ENCODE measurements at places on chromosomes 1 and 21.

GRCh38 chr1:78668427-78668826 is 18.8 kb downstream of the IFI44 start:
- DNase-seq = no peak

GRCh38 chr1:230891413-230891812 is 23.1 kb upstream of the C1orf198 start:
- DNase-seq = no peak

- no peak for DNase-seq
These were observed 27.5 kb downstream of the ATP1B1 start for GRCh38 chr1:169133801-169134502.

- DNase-seq = no peak
These were observed 719.4 kb upstream of the PTBP2 start for GRCh38 chr1:96002201-96002600.

- peak; percentile 81 for DNase-seq
These were observed 35.7 kb upstream of the MTR start for GRCh38 chr1:236759252-236759859.

DNA sequence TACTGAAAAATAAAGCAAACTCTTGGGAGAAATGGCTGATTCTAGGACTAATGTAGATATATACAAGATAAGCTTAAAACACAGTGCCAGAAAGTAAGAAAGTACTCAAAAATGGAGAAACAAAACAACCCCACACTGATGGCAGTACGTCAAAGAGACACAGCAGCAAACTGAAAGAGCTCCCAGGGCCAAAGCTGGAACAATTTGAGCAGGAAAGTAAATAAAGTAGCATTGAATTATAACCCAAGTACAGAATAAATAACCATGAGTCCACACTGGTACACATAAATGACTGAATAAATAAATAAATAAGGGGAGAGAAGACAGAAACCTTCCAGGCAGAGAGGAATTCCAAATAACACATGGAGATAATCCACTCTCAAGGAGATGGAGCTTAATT is 120.9 kb downstream of the GLUL start:
- DNase-seq = no peak

DNA sequence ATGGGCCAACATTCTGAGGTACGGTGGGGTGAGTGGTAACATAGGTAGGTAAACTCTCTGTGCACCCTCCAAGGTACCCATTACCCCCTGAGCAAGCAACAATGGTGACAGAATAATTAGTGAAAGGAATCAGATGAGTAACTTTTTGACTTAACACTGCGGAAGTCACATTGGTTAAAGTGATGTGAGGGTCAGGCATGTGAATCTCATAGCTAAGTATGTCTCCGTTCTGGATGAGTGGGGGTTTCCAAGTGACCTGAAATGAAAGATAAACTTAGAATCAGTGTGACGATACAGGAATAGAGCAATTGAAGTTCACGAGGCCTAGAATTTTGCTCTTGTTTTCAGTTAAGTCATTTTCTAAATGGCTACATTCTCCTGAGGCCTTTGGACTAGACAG is 311.7 kb downstream of the KCTD3 start:
- no peak for DNase-seq

GRCh38 chr1:9350013-9350908 is 57.6 kb downstream of the SPSB1 start:
- DNase-seq = peak; percentile 72

GRCh38 chr1:94514095-94514727 is 27.3 kb downstream of the F3 start:
- DNase-seq = peak; percentile 45

DNA sequence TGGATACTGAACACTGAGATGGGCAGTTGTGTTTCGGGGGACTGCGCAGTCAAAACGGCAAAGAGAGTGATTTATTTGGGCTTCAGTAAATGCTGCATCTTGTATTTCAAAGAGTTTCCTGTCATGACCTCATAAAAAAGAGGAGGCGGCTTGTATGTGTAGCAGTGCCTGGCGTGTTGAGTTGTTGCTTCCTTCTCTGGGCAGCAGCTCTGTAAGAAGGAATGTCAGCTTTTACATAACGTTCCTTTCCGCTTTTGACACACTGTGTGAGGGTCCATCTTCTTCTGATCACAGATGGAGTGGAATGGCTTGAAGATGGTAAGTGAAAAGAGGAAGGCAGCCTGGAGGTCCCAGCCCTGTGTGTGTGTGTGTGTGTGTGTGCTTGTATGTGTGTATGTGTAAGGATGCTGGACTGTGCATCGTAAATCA is 941 bp downstream of the ELAVL4 start:
- DNase-seq = no peak

DNA sequence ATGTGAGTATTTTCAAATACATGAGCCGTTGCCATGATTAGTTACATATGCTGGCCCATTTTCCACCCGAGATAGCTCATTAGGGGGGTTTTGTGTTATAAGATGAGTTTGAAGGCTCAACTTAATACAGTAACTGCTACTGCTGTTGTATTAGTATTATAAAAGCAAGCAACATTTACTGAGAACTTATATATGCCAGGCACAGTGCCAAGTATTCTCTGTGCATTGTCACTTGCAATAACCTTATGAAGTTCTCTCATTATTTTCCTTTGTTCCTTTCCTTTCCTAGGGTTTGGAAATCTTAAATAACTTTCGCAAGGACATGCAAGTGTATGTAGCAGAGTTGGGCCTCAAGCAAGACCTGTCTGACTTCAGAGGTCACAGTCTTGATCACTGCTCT is 107.9 kb downstream of the RYR2 start:
- DNase-seq = no peak

GRCh38 chr1:221187174-221187573 is 307.9 kb downstream of the HLX start:
- no peak for DNase-seq
